ENCODE measurements at places on chromosomes 2 and 18.

DNA sequence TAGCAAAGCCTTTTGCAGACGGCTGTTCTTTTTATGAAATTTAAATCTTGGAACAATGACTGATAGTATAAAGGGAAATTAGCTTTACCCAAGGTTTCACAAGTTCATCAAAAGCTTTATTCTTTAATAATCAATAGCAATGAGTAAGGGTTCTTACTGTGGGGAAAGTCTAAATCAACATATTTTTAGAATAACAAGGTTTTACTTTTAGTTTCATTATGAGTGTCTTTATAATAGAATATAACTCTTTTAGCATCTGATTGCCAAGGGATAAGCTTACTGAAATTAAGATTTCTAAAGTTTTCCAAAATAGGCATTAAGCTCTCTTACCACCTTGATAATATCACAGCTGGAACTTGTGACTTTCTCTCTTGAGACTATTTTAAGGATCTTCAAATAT lies 1489.7 kb downstream of the LRP1B start:
- DNase-seq: no peak

DNA sequence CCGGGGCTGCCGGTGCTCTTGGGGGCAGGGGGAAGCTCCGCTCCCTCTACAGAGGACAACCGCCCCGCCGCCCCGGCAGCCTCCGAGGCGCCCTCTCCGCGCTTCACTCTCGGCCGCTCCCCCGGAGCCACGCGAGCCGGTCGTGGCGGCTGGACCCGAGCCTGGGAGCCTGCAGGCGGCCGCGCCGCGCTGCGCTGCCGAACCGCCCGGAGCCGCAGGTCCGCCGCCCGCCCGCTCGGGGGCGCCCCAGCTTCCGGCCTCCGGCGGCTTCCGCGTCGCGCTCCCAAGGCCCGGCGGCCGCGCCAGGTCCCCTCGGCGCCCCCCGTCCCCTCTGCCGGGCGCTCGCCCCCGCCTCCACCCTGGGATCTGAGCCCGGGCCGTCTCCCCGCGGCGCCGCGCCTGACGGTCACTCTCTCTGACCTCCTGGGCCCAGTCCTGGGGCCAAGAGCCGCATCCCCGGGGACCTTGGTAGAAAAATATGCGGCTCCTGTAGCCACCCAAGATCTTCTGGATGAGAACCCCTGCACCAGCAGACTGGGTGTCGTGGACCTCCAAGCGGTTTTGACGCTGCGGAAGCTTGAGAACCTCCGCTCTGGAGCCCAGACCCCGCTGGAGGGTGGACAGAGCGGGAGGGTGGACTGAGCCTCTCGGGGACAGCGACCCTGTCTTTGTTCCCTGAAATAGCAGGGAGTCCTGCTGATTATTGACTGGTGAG lies 44.3 kb downstream of the SERTAD2 start:
- peak; percentile 87 for DNase-seq

GRCh38 chr2:10035633-10036032 lies 7.7 kb upstream of the KLF11 start:
- DNase-seq: no peak

DNA sequence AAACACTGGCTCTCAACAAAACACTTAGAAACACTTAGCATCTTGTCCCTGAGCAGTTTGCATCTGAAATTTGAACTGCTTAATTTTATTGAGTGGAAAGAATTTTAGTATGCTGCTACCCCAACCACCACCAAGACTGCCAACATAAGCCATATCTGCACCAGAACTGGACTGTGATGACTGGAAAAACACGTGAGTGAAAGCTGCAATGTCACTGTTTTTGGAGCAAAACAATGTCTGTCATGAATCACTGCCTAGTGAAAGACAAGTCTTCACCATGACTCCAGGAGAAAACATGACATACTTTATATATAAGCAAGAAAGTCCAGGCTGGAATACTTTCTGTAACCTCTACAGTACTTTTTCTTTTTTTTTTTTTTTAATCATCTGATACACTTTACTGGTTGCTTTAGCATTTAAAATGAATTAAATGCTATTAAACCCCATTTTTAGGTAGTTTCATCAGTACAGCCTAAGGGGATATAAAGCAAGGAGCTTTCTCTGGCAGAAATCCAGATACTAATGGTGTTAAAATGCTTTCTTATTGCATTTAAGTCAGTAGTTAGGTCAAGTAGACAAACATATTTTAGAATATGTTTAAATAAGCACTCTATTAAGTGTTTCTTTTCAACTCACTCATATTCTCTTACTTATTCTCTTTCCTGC lies 2129.4 kb upstream of the PIK3C3 start:
- no peak for DNase-seq

DNA sequence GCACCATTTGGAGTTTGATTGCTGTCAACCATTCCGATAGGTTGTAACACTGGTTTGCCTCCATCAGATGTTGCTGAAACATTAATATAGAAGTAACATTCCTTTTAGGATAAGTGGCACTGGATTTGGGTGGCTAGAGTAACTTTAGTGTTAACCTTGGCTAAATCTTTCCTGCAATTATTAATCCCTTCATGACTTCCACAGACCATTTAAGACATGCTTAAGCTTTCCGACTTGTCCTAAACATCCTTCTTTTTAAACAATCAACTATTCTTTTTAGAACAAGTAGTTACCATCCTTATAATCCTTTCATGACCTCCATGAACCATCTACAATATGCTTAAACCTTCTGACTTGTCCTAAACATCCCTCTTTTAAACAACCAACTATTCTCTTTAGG lies 465.5 kb downstream of the DCDC2C start:
- DNase-seq: no peak

DNA sequence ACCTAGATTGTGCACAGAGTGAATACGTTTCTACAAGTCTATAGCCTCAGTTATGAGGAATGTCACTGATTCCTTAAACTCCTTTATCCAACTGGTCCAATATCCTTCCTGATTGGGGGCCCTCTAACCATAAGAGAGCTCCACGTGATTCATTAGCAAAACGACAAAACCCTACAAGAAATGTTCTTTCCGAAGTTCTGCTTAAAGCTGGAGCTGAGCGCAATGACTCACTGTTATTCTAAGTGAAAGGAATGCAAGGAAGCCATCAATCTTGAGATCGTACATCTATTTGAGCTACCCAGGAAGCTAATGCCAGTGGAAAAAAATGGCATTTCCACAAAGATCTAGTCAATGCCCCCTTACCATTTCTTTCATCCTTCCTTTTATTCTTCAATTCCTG lies 354.9 kb upstream of the CDH20 start:
- DNase-seq: no peak

- DNase-seq: no peak
Observed at GRCh38 chr2:109428841-109429566, 184.8 kb downstream of the SEPTIN10 start.

DNA sequence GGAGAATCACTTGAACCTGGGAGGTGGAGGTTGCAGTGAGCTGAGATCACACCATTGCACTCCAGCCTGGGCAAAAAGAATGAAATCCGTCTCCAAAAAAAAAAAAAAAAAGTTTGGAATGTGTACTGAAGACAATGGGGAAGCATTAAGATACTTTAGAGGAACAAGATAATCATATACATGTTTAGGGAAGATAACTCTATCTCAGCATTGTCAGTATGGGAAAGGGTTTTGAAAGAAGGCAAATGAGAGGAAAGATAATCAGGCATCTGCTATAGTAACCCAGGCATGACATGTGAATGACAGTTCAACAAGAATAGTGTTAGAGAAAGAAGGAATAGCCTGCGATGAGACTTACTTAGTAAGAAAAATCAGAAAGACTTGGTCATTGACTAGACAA lies 112.0 kb downstream of the ATAD2B start:
- DNase-seq: no peak

DNA sequence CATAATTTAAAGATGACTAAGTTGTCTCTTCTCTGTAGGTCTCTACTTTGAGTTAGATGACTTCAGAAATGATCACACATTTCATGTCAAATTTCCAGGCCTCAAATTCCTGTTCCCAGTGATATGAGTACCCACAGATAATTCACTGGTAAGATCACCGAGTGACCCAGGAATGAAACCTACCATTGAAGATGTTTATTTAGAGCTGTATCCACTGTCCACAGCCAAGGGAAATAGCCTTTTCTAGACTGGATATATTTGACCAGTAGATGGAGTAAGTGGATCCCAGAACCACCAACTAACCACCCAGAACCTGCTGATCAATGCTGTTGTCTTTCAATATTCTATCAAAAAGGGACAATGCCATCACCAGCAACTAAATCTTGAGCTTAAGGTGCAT lies 238.8 kb downstream of the SLC8A1 start:
- DNase-seq: no peak

DNA sequence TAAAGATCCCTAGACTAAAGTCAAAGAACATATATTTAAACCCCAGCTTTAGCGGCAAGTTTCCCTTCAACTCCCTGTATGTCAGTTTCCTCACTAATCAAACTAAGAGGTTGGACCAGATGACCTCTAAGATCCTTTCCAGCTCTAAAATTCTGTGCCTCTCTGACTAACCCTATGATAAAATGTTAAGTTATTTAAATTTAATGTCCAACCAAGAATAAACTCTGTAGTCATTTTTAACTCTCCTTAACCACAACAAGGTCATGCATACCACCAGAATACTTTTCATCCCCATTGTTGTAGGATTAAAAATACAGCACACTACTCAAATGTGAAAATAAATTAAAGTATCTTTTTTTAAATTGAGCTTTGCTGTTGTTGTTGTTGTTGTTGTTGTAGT lies 5.2 kb upstream of the PDE1A start:
- no peak for DNase-seq

DNA sequence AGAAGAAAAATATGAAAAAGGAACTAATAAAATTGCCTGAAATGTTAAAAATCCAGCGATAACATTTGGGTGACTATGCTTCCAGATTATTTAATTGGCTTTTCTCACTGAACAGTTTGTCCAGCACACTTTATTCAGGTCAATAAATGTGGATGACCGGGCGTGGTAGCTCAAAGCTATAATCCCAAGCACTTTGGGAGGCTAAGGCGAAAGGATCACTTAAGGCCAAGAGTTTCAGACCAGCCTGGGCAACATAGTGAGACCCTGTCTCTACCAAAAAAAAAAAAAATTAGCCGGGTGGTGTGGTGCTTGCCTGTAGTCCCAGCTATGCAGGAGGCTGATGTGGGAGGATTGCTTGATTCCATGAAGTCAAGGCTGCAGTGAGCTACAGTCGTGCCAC lies 55.4 kb downstream of the TGOLN2 start:
- no peak for DNase-seq

DNA sequence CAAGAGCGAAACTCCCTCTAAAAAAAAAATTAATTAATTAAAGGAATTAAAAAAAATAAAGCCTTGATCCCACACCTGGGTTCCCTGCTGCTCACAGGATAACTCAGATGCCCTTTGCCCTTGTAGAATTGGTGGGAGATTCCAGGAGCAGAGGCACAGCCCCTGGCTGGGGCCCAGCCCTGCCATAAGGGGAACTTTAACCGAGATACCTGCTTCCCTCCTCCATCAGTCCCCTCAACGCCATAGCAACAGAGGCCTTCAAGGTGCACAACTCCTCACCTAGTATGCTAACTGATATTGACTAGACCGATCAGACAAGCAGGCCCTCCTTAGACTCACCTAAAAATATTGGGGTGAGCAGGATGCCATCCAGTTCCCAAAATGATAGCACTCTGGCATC lies 23.6 kb downstream of the TEX44 start:
- no peak for DNase-seq

- peak; percentile 8 for DNase-seq
Observed at GRCh38 chr2:21422050-21422449, 298.3 kb downstream of the TDRD15 start.

DNA sequence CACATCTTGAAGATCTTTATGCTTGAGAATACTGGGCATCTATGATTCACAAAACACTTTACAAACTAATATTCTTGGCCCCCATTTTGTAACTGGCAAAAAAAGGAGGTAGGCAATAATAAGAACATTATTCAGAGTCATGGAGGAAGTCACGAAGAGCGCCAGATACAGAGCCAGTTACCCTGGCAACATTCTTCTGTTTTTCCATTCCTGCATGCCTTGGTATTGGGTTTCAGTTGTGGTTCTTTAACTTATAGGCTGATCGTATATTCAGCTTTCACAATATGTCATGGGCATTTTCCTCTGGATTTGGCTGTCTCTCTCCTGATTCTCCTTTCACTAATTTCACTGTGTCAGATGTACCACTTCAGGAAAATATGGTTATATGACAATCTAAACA lies 234.7 kb downstream of the HRH4 start:
- no peak for DNase-seq

- DNase-seq: no peak
Observed at GRCh38 chr2:241147336-241147735, 1.9 kb downstream of the PASK start.

DNA sequence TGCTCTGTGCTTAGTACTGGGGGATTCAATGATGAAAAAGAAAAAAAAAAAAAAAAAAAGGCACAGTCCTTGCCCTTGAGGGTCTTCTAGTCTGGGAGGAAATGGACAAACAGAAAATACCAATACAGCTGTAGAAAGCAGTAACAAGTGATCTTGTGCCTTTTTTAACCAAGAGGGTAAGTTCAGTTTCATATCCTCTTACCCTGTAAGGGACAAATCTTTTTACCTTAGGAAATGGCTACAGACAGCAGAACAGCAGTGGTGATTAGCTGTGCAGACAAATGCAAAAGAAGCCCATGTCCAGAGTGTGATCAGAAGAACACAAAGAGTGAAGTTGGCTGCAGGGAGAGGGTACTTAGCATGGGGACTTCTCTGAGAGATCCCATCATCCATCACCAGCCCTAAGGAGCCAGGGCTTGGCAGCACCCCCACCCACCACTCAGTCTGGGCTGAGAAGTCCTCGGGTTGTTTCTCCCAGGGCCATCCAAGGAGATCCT lies 102.9 kb downstream of the ALPK2 start:
- DNase-seq: no peak

DNA sequence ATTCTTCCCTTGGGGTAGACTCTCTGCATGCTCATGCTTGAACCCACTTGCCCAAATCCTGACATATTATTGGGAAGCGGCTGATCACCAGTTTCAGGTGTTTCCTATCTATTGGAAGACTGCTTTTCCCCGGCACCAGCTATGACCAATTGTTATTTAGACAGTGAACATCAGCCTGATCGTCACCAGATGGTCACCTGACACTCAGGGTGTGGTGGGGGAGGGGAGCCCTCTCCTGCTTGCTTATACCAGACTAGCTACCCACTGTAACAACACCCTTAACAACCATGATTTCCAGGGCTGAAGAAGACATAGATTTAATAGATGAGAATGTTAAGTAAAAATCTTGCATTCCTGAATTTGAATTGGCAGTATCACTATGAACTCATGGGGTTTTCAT lies 44.3 kb downstream of the RBM43 start:
- DNase-seq: no peak

Measured in GM12892 (cell line).